Activated gamma-delta T cell (primary cell): ENCODE measurements at places on chromosomes 11 and 22.
A peak's percentile ranks its signal among the peaks of the same experiment; 100 is the strongest.

- no peak for DNase-seq
These were observed 46.2 kb downstream of the TTC17 start for GRCh38 chr11:43404836-43405479.

GRCh38 chr11:44562845-44563460, 2.5 kb upstream of the CD82 start:
- DNase-seq, result no peak

DNA sequence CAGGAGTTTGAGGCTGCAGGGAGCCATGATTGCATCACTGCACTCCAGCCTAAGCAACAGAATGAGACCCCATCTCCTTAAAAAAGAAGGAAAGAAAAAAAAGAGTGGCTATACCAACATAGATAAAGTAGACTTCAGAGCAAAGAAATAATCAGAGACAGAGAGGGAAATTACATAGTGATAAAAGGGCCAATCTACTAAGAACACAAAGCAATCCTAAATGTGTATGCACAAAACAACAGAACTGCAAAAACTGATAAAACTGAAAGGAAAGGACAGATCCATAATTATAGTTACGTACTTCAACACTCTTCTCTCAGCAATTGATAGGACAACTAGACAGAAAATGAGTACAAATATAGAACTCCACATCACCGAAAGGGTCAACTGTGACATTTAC, 17.8 kb upstream of the OR2AT4 start:
- DNase-seq, result no peak

DNA sequence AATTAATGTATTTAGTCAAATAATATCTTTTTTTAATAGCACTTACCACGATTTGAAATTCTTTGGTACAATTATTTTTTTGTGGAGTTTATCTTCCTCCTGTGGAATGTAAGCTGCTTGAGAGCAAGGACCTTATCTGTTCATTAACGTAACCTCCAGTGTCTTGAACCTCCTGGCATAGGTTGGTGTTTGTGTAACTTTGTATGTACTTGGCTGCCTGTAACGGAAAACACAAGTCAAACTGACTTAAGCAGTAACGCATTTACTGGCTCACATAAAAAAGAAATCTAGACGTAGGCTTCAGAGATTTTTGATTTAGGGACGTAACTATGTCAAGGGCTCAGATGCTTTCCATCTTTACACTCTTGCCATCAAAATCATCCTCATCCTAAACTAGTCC, 56.1 kb downstream of the ARHGEF12 start:
- DNase-seq, result no peak

- no peak for DNase-seq
These were observed 55.4 kb downstream of the CDON start for GRCh38 chr11:126007238-126007637.

- DNase-seq, result no peak
These were observed 228.3 kb downstream of the MIAT start for GRCh38 chr22:26885441-26886261.

- DNase-seq, result no peak
These were observed 16.6 kb downstream of the ARAP1 start for GRCh38 chr11:72735495-72736027.

DNA sequence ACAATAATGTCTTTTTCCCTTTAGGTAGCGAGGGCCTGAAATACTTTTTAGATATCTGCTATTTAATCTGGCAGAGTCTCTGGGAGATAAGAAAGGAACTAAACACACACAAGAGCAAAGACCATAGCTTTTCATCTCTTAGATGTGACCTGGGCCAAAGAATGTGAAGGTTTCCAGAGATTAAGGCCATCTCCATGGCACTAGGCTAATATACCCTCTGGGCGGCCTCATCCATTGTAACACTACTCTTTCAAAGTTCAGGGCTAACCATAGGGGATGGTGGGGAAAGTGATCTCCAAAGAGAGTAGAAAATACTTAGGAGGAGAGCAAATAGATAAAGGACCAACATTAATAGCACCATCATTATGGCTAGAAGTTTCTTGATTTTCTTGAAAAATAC, 326.4 kb downstream of the LRRC4C start:
- no peak for DNase-seq

- DNase-seq, result no peak
These were observed 48.7 kb upstream of the TEAD1 start for GRCh38 chr11:12625438-12626071.

DNA sequence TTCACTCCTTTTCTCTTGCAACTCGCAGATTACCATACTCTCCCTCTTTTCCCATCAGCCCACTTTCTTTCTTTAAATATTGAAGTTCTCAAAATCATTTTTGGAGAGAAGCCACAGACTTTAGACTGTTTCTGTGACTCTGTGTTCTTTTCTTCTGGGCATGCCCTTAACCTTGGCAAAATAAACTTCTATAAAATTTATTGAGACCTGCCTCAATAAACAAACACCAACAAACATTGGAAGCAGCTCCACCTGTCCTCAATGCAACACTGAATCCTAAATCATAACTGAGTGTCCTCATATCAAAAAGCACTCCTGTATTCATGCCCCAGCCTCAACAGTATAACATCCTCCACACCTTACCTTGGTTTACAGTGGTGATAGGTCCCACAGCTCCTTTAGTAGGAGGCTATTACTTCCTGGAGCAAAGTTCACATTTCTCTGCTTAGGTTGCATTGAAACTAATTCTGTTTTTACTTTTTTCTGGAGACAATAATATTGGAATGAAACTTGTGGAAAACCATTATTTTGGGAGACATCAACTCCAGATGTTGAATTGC, 320.0 kb upstream of the LRRC4C start:
- DNase-seq, result no peak

DNA sequence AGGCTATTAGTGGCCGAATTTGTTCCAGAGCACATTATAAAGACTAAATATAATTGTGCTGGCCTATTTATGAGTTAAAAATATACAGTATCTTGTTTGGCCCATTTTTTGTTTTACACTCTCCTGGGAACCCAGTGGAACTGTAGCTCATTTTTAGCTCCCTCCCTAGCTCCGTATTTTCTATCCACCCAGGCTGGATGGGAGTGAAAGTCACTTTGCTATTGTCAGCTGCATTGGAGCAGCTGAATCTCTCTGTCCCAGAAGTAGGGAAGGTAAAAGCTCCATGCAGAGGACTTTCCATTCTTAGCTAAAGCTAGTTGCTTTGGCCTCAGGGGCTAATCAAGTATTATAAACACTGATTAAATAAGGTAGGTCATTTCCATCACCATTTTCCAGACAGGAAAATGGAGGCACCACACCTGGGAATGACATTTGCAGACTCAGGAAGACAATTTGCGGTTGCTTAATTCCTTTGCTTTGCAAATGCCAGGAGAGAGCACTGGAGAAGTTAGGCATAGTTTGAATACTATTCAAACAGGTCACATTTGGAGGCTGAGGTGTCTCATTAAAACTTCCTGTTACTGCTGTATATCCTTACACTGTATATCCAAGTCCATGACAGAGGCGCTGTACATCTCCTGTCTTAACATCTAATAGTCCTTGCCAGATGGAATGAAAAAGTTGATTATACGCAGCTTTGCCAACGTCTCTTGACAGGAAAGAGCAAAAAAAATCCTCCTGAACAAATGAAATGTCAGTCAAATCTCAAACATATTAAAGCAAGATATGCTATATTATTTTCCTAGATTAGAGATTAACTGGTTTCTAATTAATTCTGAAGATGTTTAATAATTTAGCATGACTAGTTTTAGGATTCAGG, 338.1 kb upstream of the KIRREL3 start:
- DNase-seq, result no peak

- DNase-seq, result no peak
These were observed 71.1 kb upstream of the SLC25A18 start for GRCh38 chr22:17492247-17492646.

GRCh38 chr11:30018495-30018894, 1.7 kb upstream of the KCNA4 start:
- no peak for DNase-seq

- DNase-seq, result no peak
These were observed 9.6 kb downstream of the SERPINH1 start for GRCh38 chr11:75571625-75572024.

GRCh38 chr11:116519499-116519898, 253.3 kb downstream of the BUD13 start:
- DNase-seq, result no peak

DNA sequence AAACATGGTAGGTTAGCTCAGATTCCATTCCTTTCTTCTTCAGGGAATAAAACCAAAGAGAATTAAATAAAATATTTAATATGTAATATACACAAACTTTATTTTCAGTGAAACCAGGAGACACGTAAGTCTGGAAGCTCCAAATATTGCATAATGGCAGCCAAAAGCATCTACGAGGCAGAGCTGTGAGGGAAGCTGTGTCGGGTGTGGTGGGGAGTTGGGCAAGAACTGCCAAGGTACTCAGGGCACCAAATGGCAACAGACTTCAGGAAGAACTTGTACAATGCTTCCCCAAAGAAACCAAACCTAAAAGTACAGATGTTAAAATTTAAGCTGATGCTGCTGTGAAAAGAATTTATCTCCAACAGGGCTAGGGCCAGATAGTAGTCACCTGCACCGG, 47.5 kb upstream of the C11orf87 start:
- DNase-seq, result no peak

GRCh38 chr11:33655842-33656600, 44.6 kb downstream of the C11orf91 start:
- no peak for DNase-seq

GRCh38 chr22:42114721-42115120, 15.9 kb downstream of the CYP2D6 start:
- no peak for DNase-seq

DNA sequence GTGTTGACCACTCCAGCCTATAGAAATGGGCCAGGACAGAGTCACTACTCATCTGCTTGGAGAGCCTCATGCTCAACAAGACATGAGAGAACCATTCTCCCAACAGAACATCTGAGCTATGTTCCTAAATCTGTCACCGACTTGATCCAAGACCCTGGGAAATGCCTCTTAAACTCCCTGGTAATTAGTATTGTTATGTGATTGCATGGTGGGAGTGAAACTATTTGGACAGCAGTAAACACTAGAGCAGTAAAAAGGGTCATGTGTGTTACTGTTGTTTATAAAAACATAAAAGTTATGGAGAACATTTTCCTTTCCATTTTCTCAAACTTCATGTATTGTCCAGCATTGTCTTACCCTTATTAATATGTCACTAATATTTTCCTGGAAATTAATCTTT, 369.8 kb upstream of the FAT3 start:
- no peak for DNase-seq

GRCh38 chr11:87114093-87114492, 76.4 kb downstream of the TMEM135 start:
- DNase-seq, result no peak

DNA sequence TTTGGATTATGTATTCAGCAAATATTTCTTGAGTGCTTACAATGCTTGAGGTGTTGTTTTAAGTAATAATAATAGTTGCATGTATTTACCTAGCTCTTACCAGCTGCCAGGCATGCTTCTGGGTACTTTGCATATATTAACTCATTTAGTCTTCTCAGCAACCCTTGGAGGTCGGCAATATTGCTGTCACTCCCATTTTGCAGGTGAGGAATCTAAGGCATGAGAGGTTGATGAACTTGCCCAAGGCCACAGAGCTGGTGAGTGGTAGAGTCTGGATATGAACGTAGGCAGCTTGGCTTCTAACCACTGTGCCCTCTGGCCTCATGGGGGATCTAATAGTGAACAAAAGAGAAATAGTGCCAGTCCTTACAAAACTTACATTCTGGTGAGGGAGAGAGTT, 92.9 kb downstream of the PARVA start:
- no peak for DNase-seq

GRCh38 chr11:61897387-61898246, 6.3 kb upstream of the FADS3 start:
- peak; percentile 25 for DNase-seq

GRCh38 chr11:66052664-66052982, 459 bp downstream of the SF3B2 start:
- no peak for DNase-seq

DNA sequence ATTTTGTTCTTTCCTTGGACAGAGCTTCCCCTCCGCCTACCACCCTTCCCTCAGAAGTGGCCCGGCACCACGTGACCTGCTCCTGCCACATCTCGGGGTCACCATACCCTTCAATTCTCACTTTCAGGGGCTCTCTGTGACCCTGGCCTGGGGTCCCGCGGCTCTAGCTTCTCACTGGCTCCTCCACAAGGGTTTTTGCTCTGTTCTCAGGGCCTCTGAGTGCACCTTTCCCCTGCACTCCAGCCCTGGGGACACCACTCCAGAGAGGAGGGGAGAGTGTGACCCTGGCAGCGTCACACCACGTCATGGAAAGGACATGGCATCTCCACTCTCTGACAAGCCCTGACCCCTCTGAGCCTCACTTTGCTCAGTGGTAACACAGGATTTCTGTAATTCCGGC, 17.4 kb downstream of the POU2F3 start:
- DNase-seq, result no peak

DNA sequence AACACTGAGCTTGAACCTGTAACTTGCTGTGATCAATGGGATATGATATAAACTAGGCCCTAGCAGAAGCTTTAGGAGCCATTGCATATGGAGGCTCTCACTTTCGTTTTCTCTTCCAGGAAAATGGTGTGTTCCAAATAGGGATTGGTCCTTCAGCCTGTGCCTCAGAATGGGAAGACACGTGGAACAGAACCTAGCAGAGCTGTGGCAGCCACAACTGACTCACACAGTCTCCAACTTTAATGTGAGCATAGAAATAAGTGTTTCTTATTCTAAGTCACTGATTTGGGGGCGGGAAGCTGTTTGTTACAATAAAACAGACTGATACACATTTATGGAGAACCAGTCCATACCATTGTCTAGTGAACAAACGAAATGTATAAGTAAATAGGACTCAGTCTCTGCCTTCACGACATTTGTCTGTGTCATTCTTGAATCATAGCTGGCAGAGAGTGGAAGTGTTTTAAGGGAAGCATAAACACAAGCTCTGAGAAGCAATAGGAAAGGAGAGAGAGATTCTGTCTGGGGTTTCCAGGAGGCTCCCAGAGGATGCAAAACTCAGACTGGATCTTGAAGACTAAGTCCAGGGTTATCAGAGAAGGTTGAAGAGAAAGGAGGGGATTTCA, 97.3 kb downstream of the GALNT18 start:
- DNase-seq, result no peak

GRCh38 chr11:99015634-99016454, 4.9 kb upstream of the CNTN5 start:
- DNase-seq, result no peak

GRCh38 chr11:133162227-133162626, 370.1 kb downstream of the OPCML start:
- DNase-seq, result no peak

DNA sequence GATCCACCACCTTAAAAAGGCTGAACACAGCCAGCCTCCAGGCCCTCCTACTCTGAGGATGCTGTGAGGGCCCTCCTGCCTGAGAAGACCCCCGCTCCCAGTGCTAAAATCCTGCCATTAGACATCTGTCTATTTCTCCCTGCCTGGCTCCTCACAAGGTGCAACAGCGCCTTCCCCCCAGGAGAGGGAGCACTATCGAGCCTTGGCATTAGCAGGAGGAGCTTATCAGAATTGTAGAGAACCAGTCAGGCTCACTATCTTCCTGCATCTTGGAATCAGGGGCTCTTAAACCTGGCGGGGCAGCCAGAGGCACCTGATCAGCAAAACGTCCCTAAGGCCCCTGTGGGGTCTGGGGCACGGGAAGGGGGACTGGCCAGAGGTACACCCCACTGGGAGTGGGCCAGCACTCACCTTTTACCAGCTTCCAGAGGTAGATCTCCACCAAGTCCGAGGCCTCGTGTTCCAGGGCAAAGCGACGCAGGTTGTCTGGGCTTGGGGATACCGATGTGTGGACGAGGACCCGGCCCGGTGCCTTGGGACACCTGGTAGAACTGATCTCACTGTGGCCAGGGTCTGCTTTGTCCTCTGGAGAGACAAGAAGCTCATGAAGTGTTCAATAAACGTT, 28.7 kb downstream of the CHRDL2 start:
- DNase-seq, result no peak

GRCh38 chr11:71387200-71387599, 61.0 kb downstream of the DHCR7 start:
- DNase-seq, result no peak
